ENCODE measurements at places on chromosomes 3 and 15. TPM values are rescaled to one million over a fixed set of nuclear protein-coding genes. Genes with fewer than 3 reads are reported as not detected.

DNA sequence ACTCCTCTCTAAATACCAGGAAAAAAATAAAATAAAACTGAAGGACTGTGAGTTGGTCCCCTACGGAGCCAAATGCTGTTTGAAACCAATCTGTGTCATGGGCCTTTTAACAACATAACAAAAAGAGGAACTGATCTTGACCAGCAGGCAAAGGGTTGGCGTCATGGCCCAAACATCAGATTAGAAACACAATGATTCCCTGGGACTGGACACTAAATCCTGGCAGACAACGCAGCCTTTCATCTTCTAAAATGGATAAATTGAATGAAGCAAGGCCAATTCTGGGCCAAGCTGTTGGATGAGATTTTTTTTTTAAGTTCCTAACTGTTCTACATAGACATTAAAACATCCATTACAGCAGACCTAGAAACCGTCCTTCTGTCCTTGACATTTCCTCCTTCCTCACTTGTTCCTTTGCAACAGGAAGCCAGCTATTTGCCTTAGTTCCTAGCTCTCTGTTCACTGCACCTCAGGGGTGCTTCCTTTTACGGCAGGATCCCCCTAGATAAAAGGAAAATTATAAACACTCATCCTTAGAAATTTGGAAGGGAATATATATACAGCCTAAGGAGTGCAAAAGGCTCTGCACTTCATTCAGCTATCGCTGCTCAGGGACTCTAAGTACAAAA lies 21.6 kb upstream of the TAFA4 start:
- DNase-seq, result no peak

The SCN11A gene
- 0.30 TPM for total RNA-seq

- no peak for DNase-seq
Observed at GRCh38 chr3:175200391-175201095, 341.4 kb downstream of the NAALADL2 start.

The FSTL1 gene
- total RNA-seq, result 64.2 TPM

- no peak for DNase-seq
Observed at GRCh38 chr15:55872471-55872870, 120.9 kb downstream of the NEDD4 start.

The SH3GL3 gene
- total RNA-seq, result 1.2 TPM

DNA sequence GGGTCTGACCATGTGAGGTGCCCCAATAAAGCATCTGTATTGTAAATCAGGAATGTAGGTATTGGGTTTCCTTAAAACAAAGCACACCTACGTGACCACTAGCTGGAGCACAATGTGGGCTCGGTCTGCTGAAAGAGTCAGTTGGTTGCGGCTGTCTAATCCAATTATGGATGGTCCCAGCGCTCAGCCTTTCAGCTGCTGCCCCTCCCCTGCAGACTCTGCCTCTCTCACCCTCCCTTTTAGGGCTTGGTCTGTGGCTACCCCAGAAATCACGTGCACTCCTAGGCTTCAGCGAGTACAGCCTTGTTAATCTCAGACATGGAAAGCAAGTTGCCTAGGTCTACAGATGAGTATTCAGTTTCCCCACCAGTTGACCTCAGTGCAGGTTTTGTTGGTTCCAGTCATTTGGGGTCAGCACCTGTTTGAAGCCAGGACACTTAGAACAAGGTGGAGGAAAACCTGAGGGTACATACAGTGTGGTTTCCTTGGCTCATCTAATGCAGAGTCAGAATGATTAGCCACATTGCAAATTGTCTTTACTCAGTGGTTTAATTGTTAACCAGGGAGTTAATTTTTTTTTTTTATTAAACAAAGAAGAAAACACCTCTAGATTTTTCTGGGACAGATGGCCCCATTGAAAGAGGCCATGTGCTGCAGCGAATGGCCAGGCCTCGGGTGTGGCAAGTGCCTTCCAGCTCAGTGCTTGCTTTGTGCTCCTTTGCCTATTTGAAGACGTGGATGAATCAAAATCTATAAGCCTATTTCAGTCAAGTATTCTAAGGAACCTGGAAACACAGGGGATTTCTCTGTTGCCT lies 137.7 kb downstream of the IGF1R start:
- no peak for DNase-seq

- DNase-seq, result no peak
Observed at GRCh38 chr3:167732313-167733065, 2.2 kb downstream of the PDCD10 start.

DNA sequence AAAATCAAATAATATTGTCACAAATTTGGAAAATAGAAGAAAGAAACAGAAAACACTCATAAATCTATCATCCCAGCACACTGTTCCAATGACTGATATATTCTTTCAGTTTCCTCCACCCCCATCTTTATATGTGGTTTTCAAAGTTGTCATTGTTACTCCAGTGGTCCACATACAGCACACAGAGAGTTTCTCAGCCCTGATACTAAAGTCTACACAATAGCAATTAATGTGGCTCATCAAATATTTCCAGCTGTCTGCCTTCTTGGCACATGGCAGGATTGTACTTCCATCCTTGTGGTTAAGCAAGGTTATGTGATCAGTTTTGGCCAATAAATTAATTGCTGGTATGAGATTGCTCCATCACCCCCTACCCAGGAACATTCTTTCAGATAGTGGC lies 221.7 kb downstream of the PDCD6IP start:
- no peak for DNase-seq

DNA sequence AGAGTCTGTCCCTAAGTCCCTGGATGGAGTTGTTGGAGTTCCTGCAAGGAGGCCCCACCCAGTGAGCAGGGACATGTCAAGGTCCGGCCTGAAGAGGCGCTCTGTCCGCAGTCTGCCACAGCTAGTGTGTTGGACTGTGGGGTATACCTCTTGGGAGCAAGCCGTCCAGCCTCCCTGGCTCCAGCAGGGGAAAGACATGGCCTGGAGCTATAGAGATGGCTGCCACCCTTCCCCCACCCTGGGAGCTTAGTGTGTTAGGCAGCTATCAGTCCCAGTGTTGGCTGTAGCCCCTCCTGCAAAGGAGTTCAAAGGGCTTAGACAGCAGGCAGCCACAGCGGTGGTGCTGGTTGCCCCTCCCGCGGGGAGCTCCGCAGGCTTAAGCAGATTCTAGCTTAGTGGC lies 20.3 kb downstream of the IMPG2 start:
- no peak for DNase-seq

DNA sequence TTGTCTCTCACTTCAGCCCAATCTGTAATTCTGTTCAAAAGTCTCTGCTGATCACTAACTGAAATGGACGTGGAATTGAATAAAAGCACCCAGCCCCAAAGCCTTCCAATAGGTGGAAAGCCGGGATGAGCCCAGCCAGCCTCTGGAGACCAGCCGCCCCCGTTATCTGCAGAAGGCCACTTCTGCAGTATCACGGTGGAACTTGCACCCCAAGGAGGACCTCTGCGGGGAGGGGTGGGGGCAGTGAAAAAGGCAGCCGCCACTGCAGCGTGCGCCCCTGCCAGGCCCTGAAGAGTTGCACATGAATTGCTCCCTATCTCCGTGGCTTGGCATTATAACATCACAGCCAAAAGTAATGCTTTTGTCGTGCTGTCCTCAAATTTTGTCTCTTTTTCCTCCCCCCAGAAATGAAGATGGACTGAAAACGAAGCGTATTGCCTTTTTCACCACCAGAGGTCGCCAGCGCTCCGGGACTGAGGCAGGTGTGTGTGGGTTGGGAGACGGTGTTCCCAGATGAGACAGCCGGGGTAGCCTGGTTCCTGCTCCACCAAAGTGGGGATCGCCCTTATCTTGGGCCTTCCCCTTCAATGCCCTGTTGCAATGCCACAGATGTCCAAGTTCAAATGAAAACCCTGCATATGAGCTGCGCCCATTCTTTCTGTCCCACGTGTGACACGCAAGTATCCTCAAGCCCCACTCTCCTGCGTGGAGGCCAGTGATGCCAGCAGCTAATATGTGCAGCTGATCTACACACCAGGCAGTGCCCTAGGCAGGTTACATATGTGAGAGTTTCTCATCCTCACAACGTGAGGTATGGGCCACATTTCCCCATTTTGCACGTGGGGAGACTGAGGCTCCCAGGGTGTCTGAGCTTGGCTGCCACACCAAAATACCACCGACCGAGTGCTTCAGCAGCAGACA lies 96.0 kb downstream of the LRRK1 start:
- peak; percentile 78 for DNase-seq

DNA sequence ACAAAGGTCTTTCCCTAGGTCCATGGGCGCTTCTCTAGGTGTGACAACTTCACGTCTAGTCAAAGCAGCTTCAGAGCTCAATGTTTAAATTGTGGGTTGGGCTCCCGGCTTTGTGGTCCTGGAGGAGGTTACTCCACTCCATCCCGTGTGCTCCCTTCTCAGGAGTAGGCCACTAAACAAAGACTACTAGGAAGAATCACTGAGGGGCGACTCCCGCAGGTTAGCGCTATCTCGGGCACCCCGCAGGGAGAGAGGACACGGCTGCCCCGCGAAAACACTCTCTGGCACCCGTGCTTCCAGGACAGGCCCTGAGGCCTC lies 500 bp downstream of the PARP6 start:
- DNase-seq, result no peak
